Osteoblast (primary cell): ENCODE measurements at places on chromosomes 12 and 14. TPM values are rescaled to one million over a fixed set of nuclear protein-coding genes. Genes with fewer than 3 reads are reported as not detected.

Gene ENDOU
- total RNA-seq, result not detected in 2 replicates

Gene EML5
- under 0.01 TPM in 2 replicates for total RNA-seq

Gene DPF3
- 0.59 and 1.8 TPM in 2 replicates for total RNA-seq

GRCh38 chr12:108638997-108639822 is 5.5 kb upstream of the SELPLG start:
- H3K4me3 ChIP-seq, result no peak overlapping the region
- peaks cover under 1% of the 10 kb centered on the region for H3K36me3 ChIP-seq
- DNase-seq, result no peak
- peaks cover 21% of the 10 kb centered on the region for H3K4me1 ChIP-seq
- H3K27me3 ChIP-seq, result no peaks in the 10 kb centered on the region

DNA sequence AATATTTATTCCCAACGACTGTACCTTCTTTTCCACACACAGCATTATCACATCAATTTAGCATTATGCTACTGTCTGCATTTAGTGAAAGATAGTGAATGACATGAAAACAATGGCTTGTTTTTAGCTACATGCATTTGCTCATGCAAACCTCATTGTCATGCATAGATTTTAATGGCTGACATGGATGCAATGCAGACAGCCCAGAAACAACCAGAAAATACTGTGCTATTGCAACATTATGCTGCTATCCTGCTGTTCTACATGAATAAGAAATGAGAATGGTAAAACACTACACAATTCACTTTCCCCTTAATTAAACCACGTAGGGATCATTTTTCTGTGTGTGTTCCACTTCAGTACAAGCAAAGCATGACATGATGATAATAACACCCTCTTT is 90.8 kb downstream of the LIN7A start:
- H3K4me3 ChIP-seq, result no peak overlapping the region
- H3K27me3 ChIP-seq, result no peaks in the 10 kb centered on the region
- H3K36me3 ChIP-seq, result no peaks in the 10 kb centered on the region
- H3K27ac ChIP-seq, result no peak overlapping the region
- no peaks in the 10 kb centered on the region for H3K4me1 ChIP-seq

DNA sequence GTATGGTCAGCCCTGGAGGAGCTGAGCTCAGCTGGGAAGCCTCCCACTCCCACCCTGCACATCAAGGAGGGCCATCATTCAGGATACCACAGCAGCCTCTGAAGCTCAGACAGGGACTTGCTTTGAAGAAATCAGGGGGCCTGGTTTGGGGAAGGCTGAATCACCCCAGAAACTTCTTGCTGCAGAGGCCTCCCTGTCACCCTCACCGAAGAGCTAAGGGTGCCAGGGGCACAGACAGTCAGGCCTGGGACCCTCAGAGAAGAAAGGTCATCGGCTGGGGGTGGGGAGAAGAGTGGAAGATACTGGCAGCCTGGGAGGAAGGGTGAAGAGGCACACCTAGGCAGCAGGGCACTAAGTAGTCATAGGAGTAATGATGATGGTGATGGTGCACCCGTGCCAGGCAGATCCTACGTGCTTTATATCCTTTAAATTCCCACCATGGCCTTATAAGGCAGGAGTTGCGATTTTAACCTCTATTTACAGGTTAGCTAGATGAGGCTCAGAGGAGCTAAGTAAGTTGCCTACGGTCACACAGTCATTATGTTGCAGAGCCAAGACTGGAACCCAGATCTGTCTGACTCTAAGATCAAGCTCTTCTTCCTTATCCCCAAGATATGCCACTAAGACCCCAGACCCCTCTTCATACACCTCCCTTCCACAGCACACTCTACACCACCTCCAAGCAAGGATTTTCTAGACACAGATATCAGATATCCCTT is 28.5 kb upstream of the PNMA1 start:
- H3K27ac ChIP-seq, result peak overlapping the region; percentile 69
- H3K4me1 ChIP-seq, result peaks cover 64% of the 10 kb centered on the region
- DNase-seq, result peak; percentile 26
- peaks cover 22% of the 10 kb centered on the region for H3K36me3 ChIP-seq

DNA sequence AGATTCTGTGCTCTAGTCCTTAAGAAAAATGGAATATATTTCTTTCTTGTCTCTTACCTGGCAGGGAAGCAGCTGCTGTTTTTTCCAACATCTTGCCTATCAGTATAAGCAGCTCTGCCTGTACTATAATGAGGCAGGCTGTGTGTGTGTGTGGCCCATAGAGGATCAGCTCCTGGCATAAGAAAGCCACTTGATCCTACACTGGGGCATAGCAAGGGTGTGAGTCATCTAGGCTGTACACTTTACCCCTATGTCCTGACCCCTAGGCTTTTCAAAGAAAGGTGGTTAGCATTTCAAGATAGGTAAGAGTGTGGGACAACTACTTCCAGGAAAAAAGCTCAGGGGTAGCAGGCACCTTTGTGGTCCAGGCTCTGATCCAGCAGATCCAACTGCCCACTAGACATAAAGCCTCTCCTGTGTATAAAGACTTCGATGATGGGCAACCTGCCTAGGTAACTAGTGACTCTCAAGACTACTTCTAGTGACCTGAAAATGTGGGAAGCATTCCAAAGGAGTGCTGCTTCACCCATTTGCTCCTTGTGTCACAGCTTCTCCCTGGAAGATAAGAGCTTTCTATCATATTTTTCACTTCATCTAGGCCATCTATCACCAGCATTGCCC is 4.9 kb upstream of the SENP1 start:
- no peak overlapping the region for H3K27ac ChIP-seq
- peaks cover 9% of the 10 kb centered on the region for H3K4me1 ChIP-seq
- no peak overlapping the region for H3K4me3 ChIP-seq
- no peaks in the 10 kb centered on the region for H3K36me3 ChIP-seq
- no peak for DNase-seq

- no peak overlapping the region for H3K4me3 ChIP-seq
- peaks cover 3% of the 10 kb centered on the region for H3K4me1 ChIP-seq
- H3K27ac ChIP-seq, result no peak overlapping the region
Measured at GRCh38 chr14:32703183-32703621, 235.5 kb upstream of the NPAS3 start.

- no peaks in the 10 kb centered on the region for H3K36me3 ChIP-seq
- H3K4me3 ChIP-seq, result no peak overlapping the region
- no peaks in the 10 kb centered on the region for H3K27me3 ChIP-seq
- peak overlapping the region; percentile 38 for H3K27ac ChIP-seq
- H3K4me1 ChIP-seq, result peaks cover 53% of the 10 kb centered on the region
Measured at GRCh38 chr14:100025111-100025510, 40.1 kb upstream of the EVL start.

DNA sequence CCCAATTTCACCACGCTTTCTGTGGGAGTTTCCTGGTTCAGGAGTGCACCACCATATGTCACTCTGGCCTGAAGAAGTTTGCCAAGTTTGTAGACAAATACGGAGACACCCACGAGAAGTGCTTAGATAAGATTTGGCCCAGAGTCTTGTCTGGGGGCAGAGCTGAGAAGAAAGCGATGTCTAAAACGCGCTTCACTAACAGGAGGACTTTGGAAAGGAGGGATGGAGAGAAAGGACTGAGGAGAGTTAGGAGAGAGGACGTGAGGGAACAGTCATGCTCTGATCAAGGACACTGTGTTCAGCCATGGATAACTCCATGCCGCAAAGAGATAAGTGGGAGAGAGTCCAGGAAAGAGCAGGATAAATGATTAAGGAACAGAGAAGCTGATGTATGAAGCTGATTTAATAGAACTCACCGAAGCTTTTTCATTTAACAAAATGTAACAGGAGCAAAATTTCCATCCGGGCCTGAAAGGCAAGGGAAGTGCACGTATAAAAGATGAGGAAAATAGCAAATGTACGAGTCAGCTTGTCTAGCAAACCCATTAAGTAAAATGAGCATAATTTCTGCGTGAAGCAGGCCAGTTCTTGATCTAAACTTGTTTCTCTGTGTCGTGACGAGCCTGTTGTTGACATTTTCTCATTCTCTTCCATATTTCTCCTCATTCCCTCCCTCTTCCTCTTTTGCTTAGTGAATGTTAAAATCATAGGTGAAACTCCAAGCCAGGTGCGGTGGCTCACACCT is 23.4 kb upstream of the MAP3K9 start:
- no peak for DNase-seq
- H3K27ac ChIP-seq, result no peak overlapping the region
- no peak overlapping the region for H3K4me3 ChIP-seq
- no peaks in the 10 kb centered on the region for H3K36me3 ChIP-seq

DNA sequence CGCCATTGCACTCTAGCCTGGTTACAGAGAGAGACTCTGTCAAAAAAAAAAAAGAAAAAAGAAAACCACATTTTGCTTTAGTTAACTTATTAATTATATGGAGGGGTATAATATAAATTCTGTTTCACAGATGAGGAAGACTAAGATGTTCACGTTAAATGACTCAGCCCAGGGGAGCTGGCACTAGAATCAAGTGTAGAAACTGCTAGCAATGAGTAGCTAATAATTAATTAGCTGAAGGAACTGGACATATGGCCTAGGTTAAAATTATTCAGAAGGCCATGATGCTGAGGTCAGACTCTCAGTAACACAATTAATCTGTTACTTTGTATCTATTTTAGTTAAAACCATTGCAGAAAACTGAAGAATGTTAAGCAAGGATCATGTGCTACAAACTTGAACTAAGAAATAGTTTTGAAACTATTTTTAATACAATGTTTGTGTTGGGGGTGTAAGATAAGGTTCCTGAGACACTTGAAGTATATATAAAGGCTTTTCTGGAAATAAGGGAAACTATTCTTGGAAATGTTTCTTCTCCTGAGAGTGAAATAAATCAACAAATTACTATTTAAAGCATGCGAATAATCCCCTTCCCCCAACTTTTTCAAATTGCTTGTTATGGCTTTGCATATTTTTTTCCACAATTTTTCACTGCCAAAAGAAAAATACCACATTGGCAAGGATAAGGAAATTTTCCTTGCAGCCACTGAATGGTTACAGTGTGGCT is 589.3 kb downstream of the SOX5 start:
- H3K4me3 ChIP-seq, result no peak overlapping the region
- DNase-seq, result no peak
- H3K4me1 ChIP-seq, result no peaks in the 10 kb centered on the region
- no peaks in the 10 kb centered on the region for H3K27me3 ChIP-seq

DNA sequence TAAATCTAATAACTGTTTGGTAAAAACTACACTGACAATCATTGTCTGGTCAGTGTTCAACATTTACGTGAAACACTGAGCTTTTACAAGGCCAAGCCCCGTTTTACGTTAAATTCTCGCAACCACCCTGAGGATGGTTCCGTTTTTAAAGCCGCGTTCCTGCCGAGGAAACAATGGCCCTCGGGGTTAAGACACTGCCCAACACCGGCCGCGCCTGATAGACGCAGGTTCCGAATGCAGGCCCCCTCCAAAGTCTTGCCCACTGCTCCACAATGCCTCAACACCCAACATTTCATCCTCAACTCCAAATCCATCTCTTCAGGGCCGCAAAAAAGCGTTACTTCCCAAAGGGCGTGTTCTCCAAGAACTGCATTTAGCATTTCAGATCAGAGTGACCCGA is 953 bp upstream of the SNRPF start:
- DNase-seq, result no peak
- H3K36me3 ChIP-seq, result peaks cover 20% of the 10 kb centered on the region
- H3K4me3 ChIP-seq, result peak overlapping the region; percentile 95
- H3K27me3 ChIP-seq, result peaks cover 6% of the 10 kb centered on the region
- peaks cover 10% of the 10 kb centered on the region for H3K4me1 ChIP-seq
- H3K27ac ChIP-seq, result no peak overlapping the region

- H3K4me3 ChIP-seq, result peak overlapping the region; percentile 14
- peaks cover 29% of the 10 kb centered on the region for H3K4me1 ChIP-seq
- H3K27ac ChIP-seq, result peak overlapping the region; percentile 96
Measured at GRCh38 chr14:52032204-52032801, 36.6 kb downstream of the NID2 start.

DNA sequence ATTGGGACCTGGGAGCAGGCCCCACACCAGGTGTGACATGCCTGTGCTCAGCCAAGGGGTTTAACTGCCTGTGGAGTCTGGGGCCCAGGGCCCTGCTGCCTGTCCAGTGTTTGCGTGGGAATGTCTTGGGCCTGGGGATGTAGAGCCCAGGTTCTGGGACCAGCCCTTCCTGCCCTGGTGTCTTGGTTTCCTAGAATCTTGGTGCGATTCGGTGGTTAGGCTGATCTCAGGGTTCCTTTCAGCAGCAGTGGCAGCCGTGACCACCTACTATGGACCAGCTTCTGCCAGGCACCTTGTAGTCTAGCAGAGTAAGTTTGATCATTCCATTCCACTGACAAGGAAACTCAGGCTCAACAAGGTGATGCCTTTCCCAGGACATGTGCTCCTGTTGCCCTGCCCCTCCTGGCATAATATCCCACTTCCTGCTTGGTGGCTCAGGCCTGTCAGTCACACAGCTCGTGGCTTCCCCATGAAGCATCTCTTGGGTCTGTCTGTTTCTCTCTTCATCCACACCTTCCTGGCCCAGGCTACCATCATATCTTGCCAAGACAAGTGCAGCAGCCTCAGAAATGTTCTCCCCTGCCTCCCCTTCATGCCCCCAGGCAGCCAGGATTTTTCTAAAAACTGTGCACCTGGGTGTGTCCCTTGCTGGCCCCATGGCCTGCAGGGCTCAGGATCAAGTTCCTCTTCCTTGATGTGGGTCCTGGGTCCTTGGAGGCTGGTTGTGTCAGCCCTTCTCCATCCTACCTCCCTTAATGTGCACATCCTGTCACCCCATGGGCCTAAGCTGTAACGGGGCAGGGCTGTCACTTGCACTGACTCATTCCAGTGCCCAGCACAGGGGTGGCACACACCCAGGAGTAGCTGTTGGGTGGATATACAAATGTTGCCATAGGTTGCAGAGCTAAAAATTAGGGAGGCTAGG is 101.6 kb downstream of the SLC25A47 start:
- no peak overlapping the region for H3K4me3 ChIP-seq
- DNase-seq, result no peak
- no peak overlapping the region for H3K27ac ChIP-seq
- peaks cover 28% of the 10 kb centered on the region for H3K4me1 ChIP-seq
- H3K27me3 ChIP-seq, result no peaks in the 10 kb centered on the region
- no peaks in the 10 kb centered on the region for H3K36me3 ChIP-seq

DNA sequence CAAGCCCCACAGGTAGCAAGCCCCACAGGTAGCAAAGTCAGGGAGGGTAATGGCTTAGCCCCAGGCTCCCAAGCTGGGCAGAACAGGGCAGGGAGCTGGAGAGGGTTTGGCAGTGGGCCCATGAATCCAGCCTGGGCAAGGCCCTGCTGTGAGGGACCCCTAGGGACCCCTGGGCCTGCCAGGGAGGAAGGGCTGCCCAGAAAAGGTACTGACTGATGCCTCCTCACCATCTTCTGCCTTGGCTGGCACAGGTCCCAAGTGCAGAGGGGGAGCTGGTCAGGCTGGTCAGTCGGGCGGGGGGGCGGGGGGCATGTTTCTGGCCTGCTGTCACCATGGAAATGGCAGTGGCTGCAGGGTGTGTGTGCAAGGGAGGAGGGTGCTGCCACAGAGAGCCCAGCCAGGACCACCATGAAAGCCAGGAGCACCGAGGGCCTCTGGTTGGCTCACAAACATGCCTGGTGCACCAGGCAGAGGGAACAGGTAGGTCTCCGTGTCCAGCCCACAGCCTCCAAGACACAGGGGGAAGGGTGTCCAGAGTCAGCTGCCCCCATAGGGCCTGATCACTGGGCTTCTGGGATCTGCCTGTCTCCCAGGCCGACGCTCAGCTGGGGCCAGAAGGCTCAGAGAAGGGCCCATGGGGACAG is 1.5 kb upstream of the CRIP2 start:
- DNase-seq, result peak; percentile 94
- H3K4me3 ChIP-seq, result no peak overlapping the region
- peaks cover 26% of the 10 kb centered on the region for H3K4me1 ChIP-seq
- H3K27me3 ChIP-seq, result no peaks in the 10 kb centered on the region
- no peak overlapping the region for H3K27ac ChIP-seq
- H3K36me3 ChIP-seq, result peaks cover under 1% of the 10 kb centered on the region
